ENCODE measurements at places on chromosomes 2 and 18.

GRCh38 chr2:237364655-237365054 is 49.3 kb downstream of the COL6A3 start:
- no peak for DNase-seq

DNA sequence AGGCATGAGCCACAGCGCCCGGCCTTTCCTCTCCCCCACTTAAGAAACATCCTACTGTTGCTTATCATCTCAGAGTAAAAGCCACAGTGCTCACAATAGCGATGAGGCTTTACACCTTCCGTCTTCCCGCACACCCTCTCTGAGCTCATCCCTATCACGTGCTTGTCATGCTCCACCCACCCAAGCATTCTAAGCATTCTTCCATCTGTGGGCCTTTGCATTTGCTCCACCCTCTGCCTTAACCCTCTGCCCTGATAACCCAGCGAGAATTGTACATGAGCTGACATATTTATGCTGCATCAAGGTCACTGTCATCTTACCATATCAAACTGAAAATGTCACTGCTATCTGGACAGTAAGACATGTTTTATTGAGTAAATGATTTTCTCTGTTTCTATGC is 22.6 kb downstream of the FOXI3 start:
- DNase-seq: no peak

- no peak for DNase-seq
Observed at GRCh38 chr2:3403587-3404334, 24.3 kb downstream of the TRAPPC12 start.

DNA sequence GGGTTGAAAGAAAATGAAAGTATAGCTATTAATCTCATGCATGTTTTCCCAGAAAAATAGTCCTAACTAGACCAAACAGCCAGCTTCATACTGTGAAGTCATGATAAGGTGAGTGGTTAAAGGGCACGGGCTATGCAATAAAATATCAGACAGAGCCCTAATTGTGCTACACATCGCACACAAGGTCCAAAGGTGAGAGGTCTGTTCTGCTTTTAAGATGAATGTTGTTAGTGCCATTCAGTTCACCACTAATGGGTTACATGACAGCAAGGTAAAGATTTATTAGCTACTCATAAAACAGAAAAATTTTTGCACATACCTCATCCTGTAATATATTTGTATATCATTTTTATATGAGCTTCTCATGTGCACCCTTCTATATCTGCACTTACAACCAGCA is 105.0 kb upstream of the STK17B start:
- DNase-seq: no peak

DNA sequence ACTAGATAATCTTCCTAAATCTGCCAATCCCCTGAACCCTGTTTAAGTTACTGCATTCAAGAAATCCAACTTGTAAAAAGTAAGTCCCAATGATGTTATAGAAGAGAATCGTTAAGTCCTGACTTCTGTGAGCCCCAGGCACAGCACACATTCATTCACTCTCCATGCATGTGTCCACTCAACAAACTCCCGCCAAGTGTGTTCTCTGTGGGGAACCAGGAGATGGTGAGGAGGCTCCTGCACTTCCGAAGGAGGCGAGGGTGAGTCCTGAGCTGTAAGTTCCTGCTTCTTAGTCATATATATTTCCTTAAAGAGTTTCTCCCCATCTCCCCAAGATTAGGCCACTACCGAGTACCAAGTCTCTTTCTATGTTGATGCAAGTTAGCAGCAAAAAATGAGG is 635.0 kb upstream of the ID2 start:
- no peak for DNase-seq

DNA sequence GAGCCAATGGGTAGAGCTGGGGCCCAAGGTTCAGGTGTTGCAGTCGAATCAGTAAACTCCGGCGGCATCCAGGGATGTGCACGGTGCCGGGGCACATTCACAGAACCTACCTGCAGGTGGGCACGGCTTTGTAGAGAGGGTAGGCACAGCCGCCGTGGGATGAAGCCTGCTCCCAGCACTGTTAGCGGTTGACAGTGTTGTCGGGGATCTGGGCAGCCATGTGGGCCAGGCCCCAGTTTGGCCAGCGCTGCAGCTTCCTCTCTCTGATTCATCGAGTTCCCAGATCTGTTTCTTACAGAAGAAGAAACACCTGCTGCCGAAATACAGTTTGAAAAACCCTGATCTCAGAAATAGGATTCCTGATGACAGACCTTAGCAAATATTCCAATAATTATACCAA is 274.8 kb downstream of the AGAP1 start:
- DNase-seq: no peak

GRCh38 chr2:208013285-208014178 is 11.8 kb downstream of the PLEKHM3 start:
- DNase-seq: no peak

DNA sequence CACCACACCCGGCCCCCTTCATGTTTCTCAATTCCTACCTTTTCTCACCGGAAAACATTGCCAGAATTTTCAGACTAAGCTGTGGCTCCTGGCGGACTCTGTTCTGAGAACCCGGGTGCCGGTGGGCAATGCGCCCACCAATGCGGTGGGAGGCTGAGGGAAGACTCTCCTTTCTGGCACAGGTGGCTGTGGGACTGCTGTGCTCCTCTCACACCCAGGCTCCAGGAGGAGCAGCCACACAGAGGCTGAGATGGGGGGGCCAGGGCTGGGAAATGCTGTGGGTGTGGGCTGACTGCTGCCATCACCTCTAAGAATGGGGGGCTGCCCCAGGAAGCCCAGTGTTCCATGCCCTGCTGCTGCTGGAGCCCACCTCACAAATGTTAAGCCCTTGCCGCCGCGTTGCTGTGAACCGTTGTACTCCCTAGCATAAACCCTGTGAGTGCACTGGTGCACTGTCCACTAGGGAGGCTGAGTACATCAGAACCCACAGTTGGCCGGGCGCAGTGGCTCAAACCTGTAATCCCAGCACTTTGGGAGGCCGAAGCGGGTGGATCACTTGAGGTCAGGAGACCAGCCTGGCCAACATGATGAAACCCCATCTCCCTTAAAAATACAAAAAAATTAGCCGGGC is 152.6 kb downstream of the LDLRAD4 start:
- no peak for DNase-seq

All from activated naive CD4-positive, alpha-beta T cell (primary cell).